ENCODE measurements at places on chromosomes 3 and 15.

DNA sequence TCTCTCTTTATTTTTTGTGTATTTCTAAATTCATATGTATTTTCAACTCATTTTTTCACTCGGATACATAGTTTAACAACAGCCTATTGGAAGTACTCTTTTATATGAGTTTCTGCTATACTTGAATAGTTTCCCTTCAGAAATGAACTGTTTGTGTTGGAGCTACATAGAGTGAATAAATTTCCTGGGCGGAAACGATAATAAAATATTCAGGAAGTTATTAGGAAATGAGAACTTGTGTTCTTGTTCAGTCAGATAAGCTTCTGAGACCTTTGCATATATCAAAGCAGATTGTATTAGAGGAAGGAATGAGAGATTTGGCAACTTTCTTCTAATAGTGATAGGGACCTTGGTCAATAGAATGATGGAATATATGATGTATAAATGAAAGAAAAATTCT, 27.3 kb downstream of the NEO1 start:
- no peak for DNase-seq

- DNase-seq: no peak
Measured at GRCh38 chr3:83913381-83913780, 1045.4 kb upstream of the CADM2 start.

DNA sequence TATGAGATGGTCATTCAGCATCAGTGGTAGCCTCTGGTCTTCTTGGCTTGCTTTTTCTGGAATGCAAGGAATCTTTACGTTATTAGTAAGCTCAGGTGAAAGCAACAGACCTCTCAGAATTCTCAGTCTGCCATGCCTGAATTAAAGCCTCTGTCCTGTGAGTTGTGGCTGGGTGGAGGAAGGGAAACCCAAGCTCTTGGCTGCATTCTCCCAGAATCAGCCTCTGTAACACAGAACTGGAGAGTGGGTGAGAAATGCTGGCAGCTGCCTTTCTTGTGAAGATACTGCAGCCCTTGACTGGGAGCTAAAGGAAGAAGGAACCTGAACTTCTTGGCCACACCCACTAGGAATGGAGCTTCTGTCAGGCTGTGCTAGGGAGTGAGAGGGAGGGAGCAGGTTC, 505.8 kb downstream of the EPHA3 start:
- DNase-seq: no peak

DNA sequence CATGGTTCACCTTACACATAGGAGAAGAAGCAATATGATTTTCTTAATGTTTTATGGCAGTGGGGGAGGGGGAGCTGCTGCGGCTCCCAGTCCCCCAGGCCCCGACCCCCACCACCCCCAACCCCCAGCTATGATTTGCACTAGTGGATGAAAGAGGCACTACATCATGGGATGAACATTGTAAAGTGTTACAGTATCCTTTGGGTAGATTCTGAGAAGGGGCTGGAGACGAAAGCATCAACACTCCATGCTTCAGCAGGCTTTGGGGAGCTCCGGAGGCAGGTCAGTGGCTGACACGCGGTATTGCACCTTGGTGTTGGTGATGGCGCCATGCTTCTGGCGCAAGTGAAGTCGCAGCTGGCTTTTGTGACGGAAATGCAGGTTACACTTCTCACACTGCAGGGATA, 19.9 kb upstream of the RTP2 start:
- DNase-seq: no peak

DNA sequence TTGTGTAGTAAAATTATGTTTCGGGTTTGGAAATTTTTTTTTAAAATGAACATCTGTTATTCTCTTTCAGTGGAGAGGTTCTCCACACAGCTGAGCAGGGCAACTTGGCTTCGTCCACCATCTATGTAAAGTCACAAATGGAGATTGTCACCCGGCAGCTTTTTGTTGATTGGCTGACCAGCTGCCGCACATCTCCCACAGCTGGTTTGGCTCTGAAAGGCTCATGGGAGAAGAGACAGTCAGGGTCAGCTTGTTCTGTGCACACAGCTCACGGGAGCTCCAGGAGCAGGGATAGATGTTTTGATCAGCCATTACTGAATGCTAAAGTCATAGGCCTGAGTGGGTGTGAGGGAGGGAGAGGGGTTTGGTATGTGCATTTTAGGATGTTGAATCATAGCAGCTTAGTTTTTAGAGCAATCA, 12.9 kb upstream of the CCDC80 start:
- DNase-seq: no peak

DNA sequence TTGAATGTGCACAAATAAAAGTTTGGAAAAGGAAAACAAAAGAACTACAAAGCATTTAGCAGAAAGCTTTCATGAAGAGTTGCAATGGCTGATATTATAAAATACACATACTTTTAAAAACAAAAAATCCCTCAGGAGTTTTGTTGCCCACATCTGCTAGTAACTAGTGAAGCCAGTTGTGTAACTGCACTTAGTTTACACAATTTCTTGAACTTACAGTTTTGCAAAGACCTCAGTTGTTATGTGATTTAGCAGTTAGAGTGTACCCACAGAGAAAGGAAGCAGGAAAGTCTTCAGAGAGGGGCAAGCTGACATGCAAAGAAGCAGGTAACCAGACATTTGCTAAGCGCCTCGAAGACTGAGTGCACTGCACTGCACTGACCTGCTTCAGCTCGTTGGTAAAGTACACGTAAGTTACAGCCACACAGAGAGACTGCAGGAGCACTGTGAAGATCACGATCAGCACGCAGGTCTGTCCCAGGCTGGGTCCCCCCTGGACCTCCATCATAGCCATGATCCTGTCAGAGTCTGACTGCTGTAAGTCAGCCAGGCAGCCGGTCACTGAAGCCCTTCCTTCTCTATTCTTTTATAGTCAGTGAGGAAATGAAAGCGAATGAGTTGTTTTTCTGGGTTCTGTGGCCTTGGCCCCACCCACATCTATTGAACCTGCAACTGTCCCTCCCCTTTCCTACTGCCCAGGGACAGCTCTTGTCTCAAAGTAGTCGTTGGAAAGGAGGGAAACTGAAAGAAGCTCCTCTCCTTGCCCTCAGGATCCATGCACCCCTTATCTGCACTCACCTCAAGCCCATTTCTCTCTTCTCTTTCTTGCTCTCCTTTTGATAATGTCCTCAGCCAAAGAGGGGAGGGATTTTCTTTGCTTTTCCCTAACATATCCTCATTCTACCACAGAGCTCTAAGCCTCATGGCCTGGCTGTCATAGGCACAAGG, at the start of gene TNFSF10:
Gene TNFSF10 (minus strand): TSS at position 560 of the 948 bp plus-strand sequence. CDS start 46 bp downstream, at position 514.
- DNase-seq: peak; percentile 82

DNA sequence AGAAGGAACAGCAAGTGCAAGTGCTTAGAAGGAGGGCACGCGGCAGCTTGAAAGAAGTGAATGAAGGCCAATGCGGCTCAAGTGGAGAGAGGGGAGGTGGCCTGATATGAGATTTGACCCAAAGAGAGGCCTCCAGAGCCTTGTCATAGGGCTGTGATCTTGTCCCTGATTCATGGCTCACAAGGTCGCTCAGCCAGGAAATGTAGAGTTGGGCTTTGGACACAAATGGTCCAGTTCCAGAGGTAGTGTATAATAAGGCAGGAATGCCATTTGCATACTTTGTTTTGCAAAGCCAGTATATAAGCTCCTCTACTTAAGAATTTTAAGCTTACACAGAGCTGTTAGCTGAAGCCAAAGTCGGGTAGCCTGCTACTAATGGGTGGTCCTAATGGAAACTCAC, 33.7 kb downstream of the HGD start:
- DNase-seq: peak; percentile 8

DNA sequence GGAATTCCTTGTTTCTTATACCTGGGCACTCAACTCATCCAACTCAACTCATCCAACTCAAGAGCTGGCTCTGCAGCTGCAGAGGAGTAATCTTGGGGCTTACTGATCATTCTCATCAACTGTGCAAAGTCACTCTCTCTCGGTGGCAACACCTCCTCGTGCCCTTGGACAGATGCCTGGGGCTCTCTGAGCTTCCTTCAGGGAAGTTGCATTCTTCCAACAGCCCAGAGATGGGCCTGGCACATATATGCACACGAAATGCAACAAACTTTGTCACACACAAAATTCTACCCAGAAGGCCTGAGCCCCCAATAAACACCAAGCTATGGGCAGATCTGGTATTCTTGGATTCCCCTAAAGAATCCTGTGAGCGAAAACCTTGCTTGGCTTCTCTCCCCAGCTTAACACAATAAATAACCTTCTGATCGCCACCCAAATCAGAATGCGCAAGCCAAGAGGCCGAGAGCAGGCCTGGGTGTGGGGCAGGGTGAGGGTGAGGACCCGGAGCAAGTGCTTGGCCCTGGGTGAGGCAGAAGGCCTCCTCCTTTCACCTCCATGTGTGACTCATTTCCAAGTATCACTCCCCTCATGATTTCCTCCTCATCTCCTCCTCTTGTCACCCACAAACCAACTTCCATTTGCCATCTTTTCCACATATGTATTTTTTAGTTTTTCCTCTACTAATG, 15.4 kb downstream of the TGM5 start:
- no peak for DNase-seq

DNA sequence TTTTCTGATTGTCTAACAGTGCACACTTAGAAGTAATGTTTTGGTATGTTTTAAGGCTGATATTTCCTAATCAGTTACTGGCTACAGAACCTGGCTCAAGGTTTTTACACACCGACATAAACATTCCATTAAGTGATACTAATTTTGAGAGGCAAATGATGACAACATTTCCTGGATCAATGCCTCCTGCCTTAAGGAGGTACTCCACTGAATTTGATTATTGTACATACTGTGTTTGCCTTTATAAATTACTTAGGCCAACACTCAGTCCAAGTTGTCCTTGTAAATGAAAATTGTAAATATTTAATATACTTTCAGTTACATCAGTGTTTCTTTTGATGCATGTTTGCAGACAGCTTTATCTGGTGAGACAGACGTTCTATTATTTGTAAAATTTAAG, 24.2 kb upstream of the LXN start:
- no peak for DNase-seq

DNA sequence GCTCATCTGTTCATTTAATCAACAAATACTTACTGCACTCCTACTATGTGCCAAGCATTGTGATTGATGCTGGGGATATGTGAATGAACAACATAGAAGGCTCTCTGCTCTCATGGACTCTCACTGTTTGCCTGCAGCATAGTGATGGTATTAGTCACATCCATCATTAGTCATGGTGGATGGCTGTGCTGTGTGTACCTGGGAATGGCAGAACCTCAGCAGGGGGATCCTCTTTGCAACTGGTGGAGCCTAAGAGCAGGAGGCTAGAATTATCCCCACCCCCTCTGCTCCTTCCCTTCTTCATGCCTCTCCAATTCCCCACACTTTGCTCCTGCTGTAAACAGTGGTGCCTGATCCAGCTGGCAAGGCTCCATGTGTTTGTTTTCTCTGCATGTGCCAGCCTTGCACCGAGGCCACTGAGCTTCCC, 20.5 kb downstream of the BOC start:
- peak; percentile 49 for DNase-seq

GRCh38 chr3:155423526-155424322, 130.2 kb upstream of the STRIT1 start:
- DNase-seq: peak; percentile 5

GRCh38 chr3:141067206-141067974, 16.2 kb downstream of the SPSB4 start:
- no peak for DNase-seq

GRCh38 chr3:170437696-170438407, 19.2 kb downstream of the CLDN11 start:
- DNase-seq: peak; percentile 26

DNA sequence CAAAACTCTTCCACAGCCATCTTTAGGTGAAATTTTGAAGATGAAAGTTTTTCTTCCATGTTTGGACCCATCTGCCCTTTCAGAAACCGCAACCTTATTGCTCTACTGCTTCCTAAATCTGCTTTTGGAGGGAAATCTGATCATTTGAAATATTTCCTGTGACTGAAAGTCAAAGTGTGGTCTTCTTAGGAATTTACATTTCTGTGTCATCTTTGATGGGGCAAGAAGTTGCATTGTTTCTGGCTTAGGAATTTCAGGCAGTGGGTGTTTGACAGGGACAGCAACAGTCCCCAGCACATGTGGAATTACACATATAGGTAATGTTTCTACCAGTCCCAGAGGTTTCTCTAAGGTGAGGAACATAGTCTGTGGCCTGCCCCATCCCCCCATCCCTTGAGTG, 5.3 kb upstream of the TYRO3 start:
- no peak for DNase-seq

- DNase-seq: no peak
Measured at GRCh38 chr15:77386626-77387025, 33.3 kb downstream of the PEAK1 start.

- peak; percentile 69 for DNase-seq
Measured at GRCh38 chr3:10242182-10243065, 5.8 kb upstream of the TATDN2 start.

- no peak for DNase-seq
Measured at GRCh38 chr3:166783206-166783605, 596.9 kb downstream of the ZBBX start.

- DNase-seq: no peak
Measured at GRCh38 chr15:57384816-57385215, 8.5 kb downstream of the CGNL1 start.

GRCh38 chr3:37700466-37701248, 161.0 kb upstream of the CTDSPL start:
- peak; percentile 59 for DNase-seq

DNA sequence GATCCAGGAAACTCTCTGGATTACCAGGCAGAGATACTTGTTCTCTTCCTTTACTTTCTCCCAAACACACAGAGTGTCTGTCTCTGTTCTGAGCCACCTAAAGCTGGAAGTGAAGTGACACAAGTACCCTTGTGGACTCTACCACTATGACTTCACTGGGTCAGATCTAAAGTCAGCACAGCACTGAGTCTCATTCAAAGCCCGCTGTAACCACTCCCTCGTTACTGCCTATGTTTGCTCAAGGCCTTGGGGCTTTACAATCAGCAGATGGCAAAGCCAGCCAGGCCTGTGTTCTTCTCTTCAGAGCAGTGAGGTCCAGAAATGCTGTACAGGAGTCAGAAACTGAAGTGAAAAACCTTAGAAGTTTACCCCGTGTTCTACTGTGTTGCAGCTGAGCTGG, 588.3 kb upstream of the SEMA6D start:
- no peak for DNase-seq

DNA sequence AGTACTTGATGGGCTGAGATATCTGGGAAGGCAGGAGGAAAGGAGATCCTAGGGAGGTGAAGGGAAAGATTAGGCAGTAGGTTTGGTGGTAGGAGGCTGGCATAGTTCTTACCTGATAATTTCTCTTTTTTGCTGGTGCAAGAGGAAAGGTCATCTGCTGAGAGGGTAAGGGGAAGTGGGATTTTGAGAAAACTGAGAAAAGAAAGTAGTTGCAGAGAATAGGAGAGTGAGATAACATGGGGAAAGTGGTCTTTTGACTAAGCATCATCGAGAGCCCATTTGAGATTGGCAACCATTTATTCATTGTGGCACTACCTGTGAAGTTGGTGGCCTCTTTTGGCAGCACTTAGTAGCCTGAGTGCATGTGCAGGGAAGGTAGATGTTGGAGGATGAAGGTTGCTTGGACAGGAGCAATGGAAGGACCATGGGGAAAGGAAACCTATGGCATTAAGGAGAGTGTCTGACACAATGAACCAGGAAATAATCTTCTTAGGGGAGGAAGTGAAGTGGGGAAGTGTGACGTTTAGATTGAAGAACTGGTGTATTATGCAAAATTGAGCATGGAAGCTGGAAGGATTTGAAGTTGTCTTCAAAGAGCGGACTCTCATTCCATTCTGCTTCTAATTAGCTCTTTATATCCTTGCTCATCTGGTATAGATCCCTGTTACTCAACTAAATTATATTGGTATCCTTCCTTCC, 21.9 kb upstream of the USP13 start:
- no peak for DNase-seq

GRCh38 chr3:56291953-56292352, 176.3 kb downstream of the ERC2 start:
- DNase-seq: no peak

GRCh38 chr15:88882785-88883184, 12.6 kb downstream of the HAPLN3 start:
- no peak for DNase-seq

GRCh38 chr3:187430576-187430975, 62.4 kb downstream of the RTP4 start:
- no peak for DNase-seq
